Activated T-helper 1 cell treated with Interleukin-2 at 50 U/mL for 16 hours (primary cell): ENCODE measurements at places on chromosomes 3 and 15.

DNA sequence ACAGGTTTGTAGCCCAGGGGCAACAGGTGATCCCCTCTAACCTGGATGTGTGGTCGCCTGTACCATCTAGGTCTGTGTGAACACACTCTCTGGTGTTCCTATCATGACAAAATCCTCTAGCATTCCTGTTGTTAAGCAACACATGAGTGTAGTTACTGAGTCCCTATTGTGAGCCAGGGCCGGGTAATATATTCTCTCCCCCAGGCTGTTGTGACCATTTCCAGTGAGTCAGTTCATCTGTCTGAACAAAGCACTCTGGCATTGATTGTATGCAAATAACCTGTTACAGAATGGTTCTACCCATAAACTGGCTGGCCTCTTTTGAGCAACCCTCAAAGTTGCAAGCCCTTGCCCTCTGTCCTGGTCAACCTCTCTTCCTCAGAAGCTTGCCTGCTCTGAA lies 2.6 kb upstream of the FLNB start:
- DNase-seq: no peak

- DNase-seq: no peak
These were observed 503.6 kb downstream of the UNC13C start for GRCh38 chr15:54481819-54482218.

DNA sequence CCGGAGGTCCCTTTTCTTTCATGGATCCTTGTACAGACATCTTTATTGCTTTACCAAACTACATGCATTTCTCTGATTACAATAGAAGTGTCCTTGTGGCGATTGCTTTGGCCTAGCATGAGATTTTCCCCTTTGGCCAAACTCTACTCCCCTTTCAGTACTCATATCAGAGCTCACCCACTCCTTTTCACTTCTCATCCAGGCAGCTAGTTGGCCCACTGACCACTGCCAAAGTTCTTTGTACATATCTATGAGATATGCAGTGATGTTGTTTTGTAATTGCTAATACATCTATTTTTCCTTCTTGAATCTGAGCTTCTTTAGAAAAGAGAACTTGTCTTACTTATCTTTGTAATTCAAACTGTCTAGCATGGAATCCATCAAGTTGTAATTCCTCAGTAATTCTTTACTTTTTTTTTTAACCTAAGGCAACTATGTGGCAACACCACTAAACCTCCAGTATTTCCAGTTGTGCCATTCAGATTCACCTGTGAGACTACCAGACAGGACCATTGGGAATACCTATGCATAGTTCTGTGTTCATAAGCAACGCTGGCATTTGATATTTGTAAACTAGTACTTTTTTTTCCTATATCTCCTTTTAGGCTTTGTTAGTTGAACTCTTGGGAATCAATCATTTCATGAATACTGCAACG lies 39.2 kb downstream of the AADACL2 start:
- no peak for DNase-seq

GRCh38 chr3:77096145-77096544 lies 56.2 kb downstream of the ROBO2 start:
- no peak for DNase-seq

DNA sequence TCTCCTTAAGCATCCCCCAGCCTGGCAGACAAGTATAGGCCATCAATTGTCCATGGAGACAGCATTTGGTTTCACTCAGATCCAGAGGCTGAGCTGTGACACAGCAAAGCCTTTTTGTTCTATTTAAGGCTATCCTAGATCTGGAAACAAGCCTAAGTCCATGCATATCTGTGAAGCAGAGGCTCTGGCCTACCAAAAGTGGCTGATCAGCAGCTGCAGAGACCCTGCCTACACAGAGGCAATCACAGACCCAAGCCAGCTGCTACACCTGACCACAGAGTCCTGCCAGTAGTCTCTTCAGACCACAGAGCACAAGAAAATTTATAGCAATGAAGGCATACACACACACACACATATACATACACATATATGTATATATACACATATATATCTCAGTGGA lies 501.7 kb upstream of the ARPP21 start:
- DNase-seq: no peak

- no peak for DNase-seq
These were observed 57.9 kb upstream of the SEC22A start for GRCh38 chr3:123143669-123144411.

DNA sequence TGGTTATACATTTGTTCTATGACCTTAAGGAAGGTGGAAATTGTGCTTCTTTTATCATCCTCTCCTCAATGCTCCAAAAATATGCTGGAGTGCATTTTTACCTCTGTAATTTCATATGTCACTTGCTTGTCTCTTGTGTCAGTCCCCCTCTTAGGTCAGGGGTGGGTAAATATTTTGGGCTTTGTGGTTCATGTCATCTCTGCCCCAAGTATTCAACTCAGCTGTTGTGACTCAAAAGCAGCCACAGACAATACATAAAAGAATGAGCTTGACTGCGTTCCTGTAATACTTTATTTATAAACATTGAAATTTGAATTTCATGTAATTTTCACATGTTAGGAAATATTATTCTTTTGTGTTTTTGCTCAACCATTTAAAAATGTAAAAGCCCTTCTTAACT lies 60.4 kb upstream of the SLC24A5 start:
- no peak for DNase-seq

GRCh38 chr3:123638936-123639689 lies 54.3 kb upstream of the HACD2 start:
- no peak for DNase-seq

- DNase-seq: peak; percentile 20
These were observed 30.2 kb upstream of the ZNF609 start for GRCh38 chr15:64430000-64430735.

DNA sequence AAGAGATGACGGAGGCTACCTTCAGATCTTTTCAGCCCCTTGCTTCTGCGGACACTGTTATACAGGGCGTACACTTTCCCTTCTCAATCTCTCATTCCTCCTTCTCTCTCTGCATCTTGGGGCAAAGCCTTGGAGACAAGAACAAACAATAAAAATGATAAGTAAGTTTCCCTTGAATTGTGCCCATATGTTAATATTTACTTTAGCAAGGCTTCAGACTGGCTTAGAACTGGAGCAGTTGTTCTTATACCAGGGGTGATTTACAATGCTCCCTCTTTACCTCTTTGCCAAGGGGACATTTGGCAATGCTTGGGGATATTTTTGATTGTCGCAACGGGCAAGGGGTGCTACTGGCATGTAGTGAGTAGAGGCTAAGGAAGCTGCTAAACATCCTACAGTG lies 29.4 kb downstream of the TIMMDC1 start:
- DNase-seq: no peak

- DNase-seq: peak; percentile 13
These were observed 176.9 kb upstream of the LMCD1 start for GRCh38 chr3:8324747-8325146.

GRCh38 chr3:101989578-101990200 lies 140.4 kb downstream of the NFKBIZ start:
- DNase-seq: no peak

DNA sequence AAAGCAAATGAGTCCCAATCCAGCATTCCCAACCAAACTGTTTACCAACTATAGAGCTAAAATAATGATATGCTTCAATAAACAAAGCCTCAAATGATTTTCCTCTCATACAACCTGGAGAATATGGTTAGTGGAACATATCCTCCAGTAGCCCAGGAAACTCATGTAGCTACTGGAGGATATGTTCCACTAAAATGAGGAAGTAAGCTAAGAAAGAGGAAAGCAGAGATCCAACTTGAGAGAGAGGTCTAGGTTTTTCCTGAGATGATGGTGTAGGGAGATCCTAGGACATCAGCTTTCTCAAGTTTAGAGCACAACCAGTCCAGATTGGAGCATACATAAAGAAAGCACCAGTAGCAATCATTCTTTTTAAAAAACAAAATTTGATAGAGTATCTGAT lies 44.6 kb upstream of the SLC4A7 start:
- no peak for DNase-seq

DNA sequence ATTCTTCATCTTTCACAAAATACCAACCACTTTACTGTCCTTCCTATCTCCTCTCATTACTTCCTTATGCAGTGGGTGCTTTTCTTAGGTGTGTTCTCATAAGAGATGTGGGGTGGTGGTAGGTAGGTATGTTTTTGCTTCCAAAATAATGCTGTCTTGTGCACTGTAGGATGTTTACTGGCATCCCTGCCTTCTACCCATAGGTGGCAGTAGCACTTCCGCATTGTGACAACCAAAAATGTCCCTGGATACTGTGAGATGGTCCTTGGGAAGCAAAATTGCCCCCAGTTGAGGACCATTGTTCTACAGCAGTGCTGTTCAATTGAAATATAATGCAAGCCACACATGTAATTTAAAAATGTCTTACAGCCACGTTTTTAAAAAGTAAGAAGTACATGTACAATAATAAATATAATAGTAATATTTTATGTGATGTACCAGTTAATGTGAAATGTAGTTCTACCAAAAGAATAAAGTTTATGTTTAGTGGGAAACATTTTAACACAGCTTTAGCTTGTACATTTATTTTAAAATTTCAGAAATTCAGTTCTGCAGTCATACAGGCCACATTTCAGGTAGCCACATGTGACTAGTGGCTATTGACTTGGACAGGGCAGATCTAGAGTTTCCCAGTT lies 75.2 kb downstream of the NEO1 start:
- no peak for DNase-seq

GRCh38 chr3:16252243-16252978 lies 12.3 kb downstream of the DPH3 start:
- DNase-seq: no peak
